Foreskin keratinocyte (primary cell): ENCODE measurements at places on chromosomes 13 and 19. TPM values are rescaled to one million over a fixed set of nuclear protein-coding genes. Genes with fewer than 3 reads are reported as not detected.

DNA sequence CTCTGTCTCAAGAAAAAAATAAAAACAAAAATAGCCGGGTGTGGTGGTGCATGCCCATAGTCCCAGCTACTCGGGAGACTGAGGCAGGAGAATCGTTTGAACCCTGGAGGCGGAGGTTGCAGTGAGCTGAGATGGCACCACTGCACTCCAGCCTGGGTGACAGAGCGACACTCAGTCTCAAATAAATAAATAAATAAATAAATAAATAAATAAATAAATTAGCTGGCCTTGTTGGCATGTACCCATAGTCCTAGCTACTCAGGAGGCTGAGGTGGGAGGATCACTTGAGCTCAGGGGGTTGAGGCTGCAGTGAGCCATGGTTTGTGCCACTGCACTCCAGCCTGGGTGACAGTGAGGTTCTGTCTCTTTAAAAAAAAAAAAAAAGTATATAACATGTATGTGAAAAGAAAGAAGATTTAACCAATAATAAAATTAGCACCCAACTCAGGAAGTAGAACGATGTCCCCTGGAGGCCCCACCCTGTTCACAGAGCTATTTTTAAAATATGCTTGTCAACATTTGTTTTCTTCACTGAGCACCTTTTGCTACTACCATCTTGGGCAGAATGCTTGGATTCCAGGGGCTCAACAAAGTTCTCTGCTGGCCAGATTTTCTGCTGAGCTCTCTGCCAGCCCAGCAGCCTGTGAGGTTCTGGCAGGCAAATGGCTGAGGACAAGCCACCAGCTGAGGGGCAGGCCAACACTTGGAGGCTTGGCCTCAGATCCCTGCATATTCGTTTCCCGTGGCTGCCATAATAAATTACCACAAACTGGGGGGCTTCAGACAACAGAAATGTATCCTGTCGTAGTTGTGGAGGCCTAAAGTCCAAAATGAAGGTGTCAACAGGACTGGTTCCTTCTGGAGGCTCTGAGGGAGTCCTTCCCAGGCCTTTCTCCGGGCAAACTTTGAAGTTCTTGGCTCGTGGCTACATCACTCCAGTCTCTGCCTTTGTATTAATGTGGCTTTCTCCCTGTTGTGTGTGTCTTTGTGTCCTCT is 5.2 kb downstream of the SLC25A42 start:
- no peak for DNase-seq

The PLPP2 gene
- 15.3 and 17.0 TPM in 2 replicates for polyA plus RNA-seq

The CEACAM1 gene
- 2.4 and 3.3 TPM in 2 replicates for polyA plus RNA-seq

The ATXN8OS gene
- not detected in 2 replicates for polyA plus RNA-seq

DNA sequence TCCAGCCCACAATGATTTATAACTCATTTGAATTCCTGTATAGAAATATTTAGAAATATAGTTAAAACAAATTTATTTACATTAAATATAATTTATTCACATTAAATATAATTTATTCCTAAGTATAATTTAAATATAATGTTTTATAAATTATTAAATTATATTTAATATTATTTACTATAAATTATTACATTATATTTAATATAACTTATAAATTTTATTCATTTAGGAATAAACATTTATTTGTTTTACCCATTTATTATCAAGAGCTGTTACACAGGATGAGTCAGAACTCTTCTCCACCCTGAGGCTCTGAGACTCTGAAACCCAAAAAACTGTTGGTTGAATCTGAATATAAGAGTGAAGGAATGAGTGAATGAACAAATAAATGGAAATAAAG is 170.9 kb upstream of the OBI1 start:
- no peak for DNase-seq

The NCAN gene
- not detected in 2 replicates for polyA plus RNA-seq

- DNase-seq = no peak
These were observed 963.3 kb upstream of the SPRY2 start for GRCh38 chr13:81304121-81304659.

DNA sequence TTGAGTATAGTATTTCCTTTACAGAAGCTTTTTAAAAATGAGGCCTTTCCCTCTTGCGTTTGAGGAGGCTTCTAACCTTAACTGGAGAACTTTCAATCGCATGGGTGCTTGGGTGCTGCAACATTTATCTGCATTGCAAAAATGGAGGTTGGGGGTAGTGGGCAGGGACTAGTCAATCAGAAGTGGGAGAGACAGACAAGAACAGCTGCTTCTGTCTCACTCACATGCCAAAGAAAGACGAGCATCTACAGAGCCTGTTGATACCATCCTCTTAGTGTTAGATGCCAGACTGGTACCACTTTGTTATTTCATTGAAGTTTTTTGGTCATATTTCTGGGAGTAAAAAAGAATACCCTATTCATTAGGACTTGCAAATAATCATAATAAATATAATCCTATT is 1292.2 kb downstream of the UQCRFS1 start:
- no peak for DNase-seq

The KLC3 gene
- 52.5 and 60.7 TPM in 2 replicates for polyA plus RNA-seq

The PRMT1 gene
- polyA plus RNA-seq = 402 and 466 TPM in 2 replicates
